ENCODE measurements at places on chromosomes 3 and 15. TPM values are rescaled to one million over a fixed set of nuclear protein-coding genes. Genes with fewer than 3 reads are reported as not detected.

- DNase-seq, result no peak
Measured at GRCh38 chr15:67765701-67766100, 59.6 kb upstream of the SKOR1 start.

- no peak for DNase-seq
Measured at GRCh38 chr3:14300721-14301399, 101.5 kb upstream of the SLC6A6 start.

The POPDC2 gene
- 1.1 TPM for total RNA-seq

- DNase-seq, result no peak
Measured at GRCh38 chr3:14608298-14608697, 43.3 kb upstream of the CCDC174 start.
